ENCODE measurements at places on chromosomes 2 and 18. TPM values are rescaled to one million over a fixed set of nuclear protein-coding genes. Genes with fewer than 3 reads are reported as not detected.

DNA sequence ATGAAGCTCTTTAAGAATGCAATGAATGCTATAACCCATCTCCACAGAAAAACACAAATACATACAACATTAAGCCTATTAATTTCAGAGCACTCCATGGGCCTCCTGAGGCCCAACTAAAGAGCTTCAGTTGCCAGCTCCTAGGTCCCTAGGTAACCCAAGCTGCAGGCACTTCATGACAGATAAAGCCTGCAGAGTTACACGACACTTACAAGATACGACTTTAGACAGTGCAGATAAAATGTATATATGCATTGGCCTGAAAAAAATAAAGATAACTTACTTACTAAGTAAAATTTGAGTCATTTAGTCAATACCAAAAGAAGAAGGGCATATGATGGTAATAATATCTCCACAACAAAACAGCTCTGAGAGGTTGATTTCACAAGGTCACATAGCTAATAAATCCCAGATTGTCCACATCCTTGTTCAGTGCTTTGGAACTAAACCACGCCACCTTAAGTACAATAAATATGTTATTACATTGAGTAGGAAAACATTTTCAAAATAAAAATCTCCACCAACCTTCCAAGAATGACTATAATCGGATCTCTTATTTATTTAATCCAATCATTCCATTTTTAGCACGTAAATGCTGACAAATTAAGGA lies 3.4 kb downstream of the MAP4K3 start:
- no peak for DNase-seq

DNA sequence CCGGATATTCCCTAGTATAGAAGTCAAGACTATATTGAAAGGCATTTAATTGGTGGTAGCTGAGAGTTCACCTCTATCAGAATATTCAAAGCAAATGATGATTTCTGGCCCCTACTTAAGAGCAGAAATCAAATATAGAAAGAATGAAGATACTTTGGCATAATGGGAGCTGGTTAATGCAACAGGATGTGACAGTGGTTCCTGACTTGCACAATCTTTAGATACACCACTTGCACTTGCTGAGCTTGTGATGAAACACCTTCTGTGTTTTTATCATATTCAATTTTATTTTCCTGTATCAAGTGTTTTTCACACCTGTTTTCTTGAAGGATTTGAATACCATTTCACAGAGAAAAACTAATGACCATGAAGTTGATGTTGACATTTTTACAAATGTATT lies 124.1 kb upstream of the CDH19 start:
- DNase-seq: no peak

DNA sequence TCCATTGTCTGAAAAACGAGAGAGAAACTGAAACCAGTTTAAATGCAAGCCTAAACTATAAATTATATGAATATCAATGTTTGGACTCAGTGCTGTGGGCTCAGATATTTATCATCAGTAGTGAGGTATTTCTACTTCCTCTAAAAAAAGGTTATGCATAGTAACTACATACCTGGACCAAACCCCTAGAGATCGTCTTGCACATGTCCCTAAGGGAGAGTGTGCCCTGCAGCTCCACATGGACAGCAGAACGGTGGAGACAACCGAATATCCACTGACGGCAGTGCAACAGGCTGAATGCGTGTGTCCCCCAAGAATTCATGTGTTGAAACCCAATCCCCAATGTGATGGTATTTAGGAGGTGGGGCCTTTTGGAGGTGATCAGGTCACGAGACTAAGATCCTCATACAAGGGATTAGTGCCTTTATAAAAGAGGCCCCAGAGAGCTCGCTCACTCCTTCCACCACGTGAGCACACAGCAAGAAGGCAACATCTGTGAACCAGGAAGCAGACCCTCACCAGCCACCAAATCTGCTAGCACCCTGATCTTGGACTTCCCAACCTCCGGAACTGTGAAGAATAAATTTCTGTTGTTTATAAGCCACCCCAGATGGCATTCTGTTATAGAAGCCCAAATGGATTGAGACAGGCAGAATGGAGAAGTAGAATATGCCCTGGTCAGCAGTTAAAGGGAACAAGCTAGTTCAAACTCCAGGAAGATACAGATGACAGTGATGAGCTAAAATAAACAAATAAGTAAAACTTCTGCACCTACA lies 208.4 kb downstream of the ANAPC1 start:
- DNase-seq: no peak

The DSC3 gene
- total RNA-seq: 5.7 TPM

DNA sequence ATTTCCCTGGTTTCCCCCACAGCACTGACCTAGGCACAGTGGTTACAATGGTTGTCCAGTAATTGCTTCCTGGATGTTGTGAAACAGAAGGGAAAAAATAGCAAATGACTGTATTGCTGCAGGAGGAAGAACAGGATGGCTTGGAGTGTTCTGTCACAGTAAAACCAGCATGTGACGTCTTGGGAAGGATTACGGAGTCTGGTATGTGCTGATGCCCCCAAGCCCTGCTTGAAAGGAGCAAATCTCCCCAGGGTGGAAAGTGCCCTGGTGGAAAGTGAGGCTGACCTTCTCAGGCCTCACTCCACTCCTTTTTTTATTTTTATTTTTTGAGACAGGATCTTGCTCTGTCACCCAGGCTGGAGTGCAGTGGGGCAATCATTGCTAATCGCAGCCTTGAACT lies 7.8 kb downstream of the RAB11FIP5 start:
- no peak for DNase-seq

DNA sequence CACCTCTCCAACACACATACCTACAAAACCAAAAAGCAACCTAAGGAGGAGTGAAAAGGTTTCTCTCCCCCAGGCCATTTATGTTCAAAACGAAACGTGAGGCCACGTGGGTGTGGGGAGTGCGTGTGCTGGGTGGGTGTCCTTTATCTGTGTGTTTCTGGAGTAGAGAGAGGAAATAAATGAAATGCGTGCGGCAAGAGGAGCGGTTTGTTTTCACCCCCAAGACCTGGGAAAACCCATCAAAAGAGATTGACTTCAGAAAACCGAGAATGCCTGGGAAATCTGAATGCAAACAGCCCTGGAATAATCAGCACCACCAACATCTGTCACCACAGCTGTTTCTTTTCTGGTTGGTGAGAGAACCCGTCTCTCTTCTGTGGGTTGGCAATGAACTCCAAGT lies 137.4 kb downstream of the INSIG2 start:
- no peak for DNase-seq

GRCh38 chr2:5685225-5685624 lies 7.0 kb upstream of the SOX11 start:
- no peak for DNase-seq

GRCh38 chr2:47735136-47735869 lies 47.6 kb upstream of the MSH6 start:
- no peak for DNase-seq

GRCh38 chr18:58649966-58650816 lies 21.1 kb upstream of the MALT1 start:
- DNase-seq: no peak

DNA sequence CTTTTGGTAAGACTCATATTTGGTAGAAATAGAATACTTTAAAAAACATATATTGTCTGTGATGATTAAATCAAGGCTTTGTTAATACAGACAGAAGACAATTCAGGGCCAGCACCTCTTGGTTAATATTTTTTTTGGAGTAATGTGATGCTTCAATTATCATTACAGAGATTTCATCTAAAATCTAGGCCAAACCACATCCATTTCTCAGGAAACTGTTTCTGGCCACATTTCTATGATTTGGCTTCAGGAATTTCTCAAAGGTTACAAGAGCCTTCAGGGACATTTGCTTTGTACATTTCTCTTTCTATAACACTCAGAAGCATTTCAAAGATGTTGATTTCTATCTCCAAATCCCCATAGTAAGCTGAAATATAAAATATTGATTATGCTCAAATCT lies 614.9 kb downstream of the LRP1B start:
- DNase-seq: no peak

DNA sequence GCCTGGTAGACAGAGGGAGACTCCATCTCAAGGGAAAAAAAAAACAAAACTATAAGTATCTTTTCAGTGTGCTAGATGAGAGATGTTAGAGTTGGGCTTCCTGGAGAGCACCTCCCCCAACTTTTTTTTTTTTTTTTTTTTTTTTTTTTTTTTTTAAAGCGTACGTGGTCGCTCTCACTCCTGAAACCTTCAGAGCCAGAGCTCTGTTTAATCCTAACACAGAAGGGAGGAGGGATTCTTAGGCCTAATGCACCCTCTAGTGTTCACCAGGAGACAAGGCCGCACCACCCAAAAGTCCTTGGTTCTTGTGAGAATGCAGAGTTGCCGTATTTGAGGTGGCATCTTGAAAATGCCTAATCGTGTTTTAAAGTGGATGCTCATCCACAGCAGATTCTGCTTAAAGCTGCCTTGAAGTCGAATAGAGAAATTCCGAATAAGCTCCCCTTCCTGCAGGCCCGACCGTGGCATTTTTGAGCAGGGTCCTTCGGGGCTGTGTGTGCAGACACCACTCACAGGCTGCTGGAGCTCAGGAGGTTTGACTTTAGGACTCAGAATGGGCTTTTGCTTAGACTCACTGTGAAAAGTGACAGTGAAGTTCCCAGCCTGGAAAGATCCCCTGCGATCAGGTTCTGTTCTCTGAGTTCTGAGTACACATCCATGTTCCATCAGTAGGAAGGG lies 252.6 kb downstream of the AGAP1 start:
- DNase-seq: peak; percentile 73

DNA sequence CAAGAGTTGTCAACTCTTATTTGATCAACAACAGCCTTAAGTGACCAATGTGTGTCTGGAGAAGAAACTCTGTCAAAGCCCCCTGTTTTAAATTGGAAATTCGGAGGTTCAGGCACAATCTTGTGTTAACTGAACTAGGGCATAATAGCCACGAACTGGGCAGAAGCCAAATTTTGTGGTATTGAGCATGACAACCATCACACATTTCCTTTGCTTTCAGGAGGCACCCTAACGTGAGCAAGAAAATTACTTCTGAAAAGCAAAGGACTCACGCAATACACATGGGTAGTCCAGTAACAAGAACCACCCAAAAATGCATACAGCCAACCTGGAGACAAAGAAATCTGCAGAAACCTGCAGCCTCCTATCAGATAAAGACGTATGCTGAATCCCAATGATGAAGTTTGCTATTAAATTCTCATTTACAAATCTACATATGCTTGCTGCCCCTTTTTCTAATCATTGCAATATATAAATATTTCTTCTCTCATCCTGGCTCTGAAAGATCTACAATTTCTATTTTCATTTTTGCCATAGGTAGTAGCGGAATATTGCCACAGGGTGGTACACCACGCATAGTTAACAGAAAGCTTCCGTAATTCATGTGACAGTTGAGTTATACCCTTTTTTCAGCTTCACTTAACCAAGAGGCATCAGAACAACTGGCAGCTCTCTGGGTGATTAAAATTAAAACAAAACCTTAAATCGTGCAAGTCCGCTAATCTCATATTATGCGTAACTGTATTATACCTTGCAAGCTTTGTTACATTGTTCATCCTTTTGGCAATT lies 495.8 kb downstream of the NRXN1 start:
- no peak for DNase-seq

The PLEK gene
- 3.7 TPM for total RNA-seq

GRCh38 chr2:20012032-20012281 lies 511 bp downstream of the MATN3 start:
- DNase-seq: no peak

GRCh38 chr2:9751831-9752230 lies 91.4 kb upstream of the TAF1B start:
- no peak for DNase-seq

The ADI1 gene
- 42.0 TPM for total RNA-seq
